Suprapubic skin (tissue), 4 donors: ENCODE measurements at places on chromosomes 6 and 20.

- H3K27me3 ChIP-seq, result no peaks in the 10 kb centered on the region
- peak overlapping the region; percentile 63 for H3K4me3 ChIP-seq
- peak; percentile 93 for DNase-seq
- no peaks in the 10 kb centered on the region for H3K36me3 ChIP-seq
- peaks cover 26% of the 10 kb centered on the region for H3K4me1 ChIP-seq
- peak overlapping the region; percentile 83 for H3K27ac ChIP-seq
These were observed 4.8 kb upstream of the ZKSCAN8 start for GRCh38 chr6:28136585-28137504.

DNA sequence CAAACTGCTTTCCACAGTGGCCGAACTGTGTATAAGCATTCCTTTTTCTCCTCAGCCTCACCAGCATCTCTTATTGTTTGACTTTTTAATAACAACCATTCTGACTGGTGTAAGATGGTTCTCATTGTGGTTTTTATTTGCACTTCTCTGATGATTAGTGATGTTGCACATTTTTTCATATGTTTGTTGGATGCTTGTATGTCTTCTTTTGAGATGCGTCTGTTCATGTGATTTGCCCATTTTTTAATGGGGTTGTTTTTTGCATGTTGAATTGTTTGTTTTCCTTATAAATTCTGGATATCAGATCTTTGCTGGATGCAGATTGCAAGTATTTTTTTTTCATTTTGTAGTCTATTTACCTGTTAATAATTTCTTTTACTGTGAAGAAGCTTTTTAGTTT lies 11.2 kb upstream of the ZSCAN12 start:
- H3K4me3 ChIP-seq, result no peak overlapping the region
- H3K27ac ChIP-seq, result no peak overlapping the region
- no peaks in the 10 kb centered on the region for H3K4me1 ChIP-seq
- DNase-seq, result no peak

DNA sequence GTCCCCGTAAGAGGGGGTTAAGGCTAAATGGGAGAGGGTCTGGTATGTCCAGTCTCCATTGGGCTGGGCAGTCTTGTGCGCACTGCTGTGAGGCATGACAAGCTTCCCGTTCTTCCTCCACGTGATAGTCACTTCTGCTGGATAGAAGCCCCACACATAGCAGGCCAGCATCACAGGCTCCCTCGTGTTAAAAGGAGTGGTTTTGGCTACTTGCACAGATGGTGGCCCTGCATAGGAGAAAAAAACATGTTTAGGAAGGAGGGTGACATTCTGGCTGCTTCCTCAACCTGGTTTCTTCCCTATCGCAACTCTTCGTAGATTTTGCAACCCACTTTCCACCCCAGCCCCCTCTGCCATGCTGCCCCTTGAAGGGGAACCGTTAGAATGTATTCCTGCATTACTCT lies 3.6 kb downstream of the HLA-DMB start:
- no peak for DNase-seq
- H3K27me3 ChIP-seq, result peaks cover 3% of the 10 kb centered on the region
- no peaks in the 10 kb centered on the region for H3K36me3 ChIP-seq
- H3K4me1 ChIP-seq, result peaks cover 14% of the 10 kb centered on the region
- H3K27ac ChIP-seq, result no peak overlapping the region

DNA sequence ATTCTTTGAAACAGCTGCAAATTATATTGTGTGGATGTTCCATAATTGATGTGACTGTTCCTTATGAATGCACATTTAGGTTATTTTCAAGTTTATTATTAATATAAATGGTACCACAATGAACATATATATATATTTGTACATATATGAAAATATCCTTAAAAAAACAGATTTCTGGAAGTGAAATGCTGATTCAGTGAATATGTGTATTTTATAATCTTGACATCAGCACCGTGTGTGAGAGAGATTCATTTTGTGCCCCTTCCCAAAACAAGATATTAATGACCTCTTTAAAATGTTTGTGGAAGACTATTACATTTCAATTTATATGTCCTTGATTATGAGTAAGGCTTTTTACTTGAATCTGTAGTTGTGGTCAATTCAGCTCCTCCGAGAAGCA lies 75.7 kb upstream of the PTPRT start:
- no peaks in the 10 kb centered on the region for H3K36me3 ChIP-seq
- H3K27me3 ChIP-seq, result peaks cover 8% of the 10 kb centered on the region
- H3K4me3 ChIP-seq, result no peak overlapping the region
- no peak overlapping the region for H3K27ac ChIP-seq
- no peak for DNase-seq

DNA sequence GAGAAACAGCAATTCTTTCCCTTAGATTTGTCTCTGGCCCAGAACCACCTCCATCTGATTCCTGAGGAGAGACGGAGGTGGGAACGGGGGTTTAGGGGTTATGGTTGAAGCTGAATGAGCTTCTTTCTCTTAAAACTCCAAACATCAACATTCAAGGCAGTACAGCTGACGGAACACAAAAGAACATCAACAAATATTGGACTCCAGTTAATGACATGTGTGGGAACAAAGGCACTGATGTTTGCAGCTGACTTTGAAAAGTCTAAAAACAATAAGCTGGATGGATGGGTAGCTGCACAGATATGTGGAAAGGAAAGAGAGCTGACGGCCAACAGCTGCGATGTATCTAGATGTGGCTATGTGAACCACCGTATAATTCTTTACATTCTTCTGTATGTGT lies 256.5 kb downstream of the SOD2 start:
- H3K27ac ChIP-seq, result no peak overlapping the region
- H3K4me3 ChIP-seq, result no peak overlapping the region
- no peaks in the 10 kb centered on the region for H3K36me3 ChIP-seq
- no peak for DNase-seq
- peaks cover 6% of the 10 kb centered on the region for H3K27me3 ChIP-seq
- no peaks in the 10 kb centered on the region for H3K4me1 ChIP-seq

GRCh38 chr20:39893003-39893685 lies 795.9 kb downstream of the MAFB start:
- H3K27me3 ChIP-seq, result no peaks in the 10 kb centered on the region
- peaks cover 9% of the 10 kb centered on the region for H3K4me1 ChIP-seq
- H3K4me3 ChIP-seq, result no peak overlapping the region
- H3K27ac ChIP-seq, result no peak overlapping the region

GRCh38 chr20:6635034-6635736 lies 132.3 kb upstream of the BMP2 start:
- H3K27ac ChIP-seq, result no peak overlapping the region
- no peak for DNase-seq
- H3K4me3 ChIP-seq, result no peak overlapping the region
- peaks cover 30% of the 10 kb centered on the region for H3K4me1 ChIP-seq

DNA sequence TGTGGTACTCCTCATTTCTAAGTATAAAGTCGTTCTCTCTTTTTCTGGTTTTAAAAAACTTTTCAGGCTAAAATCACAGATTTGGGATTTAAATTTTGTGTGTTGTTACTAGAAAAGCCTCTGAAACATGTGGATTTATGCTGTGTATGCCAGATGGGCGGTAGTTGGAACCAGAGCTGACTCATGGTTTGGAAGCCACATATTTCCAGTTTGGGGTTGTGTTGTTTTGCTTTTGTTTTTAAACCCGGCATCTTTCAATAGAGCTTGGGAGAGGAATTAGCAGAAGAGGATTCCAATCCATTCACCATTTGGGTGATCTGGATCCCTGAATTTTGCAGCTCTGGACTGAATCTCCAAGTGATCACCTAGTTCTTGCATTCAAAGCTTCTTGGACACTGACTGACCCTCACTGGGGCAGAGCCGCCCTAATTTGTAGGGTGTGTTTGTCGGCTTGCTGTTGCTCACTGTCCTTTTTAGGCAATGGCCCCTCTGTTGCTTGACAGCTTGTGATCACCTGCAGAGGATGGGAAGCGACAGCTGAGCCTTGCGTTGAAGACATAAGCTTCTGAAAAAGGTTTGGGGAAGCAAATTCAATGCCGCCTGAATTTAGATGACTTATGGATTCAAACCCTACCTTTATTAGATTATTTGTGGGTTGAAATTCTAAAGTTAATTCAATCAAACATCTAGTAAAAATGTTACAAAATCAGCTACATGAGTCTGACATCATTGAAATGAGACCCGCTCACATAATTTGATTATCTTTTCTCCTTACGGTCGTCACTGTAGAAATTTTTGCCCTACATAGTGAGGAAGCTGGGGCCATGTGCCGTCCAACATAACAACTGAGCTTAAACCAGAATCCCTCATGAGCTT lies 79.9 kb upstream of the CD83 start:
- no peaks in the 10 kb centered on the region for H3K36me3 ChIP-seq
- no peak overlapping the region for H3K4me3 ChIP-seq
- no peak overlapping the region for H3K27ac ChIP-seq
- peaks cover 15% of the 10 kb centered on the region for H3K4me1 ChIP-seq

DNA sequence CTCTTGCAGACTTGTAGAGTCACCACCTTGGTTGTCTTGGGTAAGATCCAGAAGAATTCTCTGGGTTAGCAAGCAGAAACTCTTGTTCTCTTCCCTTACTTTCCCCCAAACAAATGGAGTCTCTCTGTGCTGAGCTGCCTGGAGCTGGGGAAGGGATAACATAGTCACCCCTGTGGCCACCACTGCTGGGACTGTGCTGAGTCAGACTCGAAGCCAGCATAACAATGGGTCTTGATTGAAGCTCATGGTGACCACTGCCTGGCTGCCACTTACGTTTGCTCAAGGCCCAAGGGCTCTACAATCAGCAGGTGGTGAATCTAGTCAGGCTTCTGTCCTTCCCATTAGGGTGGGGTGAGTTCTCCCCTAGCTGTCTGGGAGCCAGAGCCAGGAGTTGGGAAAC lies 15.4 kb upstream of the ERVFRD-1 start:
- H3K36me3 ChIP-seq, result no peaks in the 10 kb centered on the region
- no peak overlapping the region for H3K4me3 ChIP-seq
- DNase-seq, result no peak

DNA sequence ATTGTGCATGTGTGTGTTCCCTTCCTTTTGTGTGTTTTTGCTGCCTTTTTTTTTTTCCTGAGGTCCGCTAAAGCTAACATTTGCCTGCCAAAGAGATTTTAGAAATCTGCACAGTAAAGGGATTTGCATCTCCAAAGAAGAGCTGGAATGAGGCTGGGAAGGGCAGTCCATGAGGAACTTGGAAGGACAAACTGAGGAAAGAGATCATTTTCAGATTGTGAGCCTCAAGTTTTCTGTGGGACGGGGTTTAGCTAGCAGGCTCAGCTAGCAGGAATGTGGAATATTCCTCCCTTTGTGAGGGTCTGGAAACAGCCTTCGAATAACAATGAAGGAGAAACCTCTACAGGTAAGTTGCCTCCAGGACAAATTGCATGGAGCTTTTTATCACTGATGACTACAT lies 3.8 kb downstream of the INSM1 start:
- no peak overlapping the region for H3K4me3 ChIP-seq
- peaks cover 39% of the 10 kb centered on the region for H3K4me1 ChIP-seq
- no peak overlapping the region for H3K27ac ChIP-seq
- H3K36me3 ChIP-seq, result no peaks in the 10 kb centered on the region

GRCh38 chr20:8664778-8665177 lies 404.1 kb upstream of the PLCB4 start:
- H3K27ac ChIP-seq, result no peak overlapping the region
- no peak overlapping the region for H3K4me3 ChIP-seq
- H3K36me3 ChIP-seq, result no peaks in the 10 kb centered on the region
- H3K27me3 ChIP-seq, result no peaks in the 10 kb centered on the region
- DNase-seq, result no peak

- H3K27me3 ChIP-seq, result no peaks in the 10 kb centered on the region
- no peak for DNase-seq
- H3K4me1 ChIP-seq, result no peaks in the 10 kb centered on the region
- no peak overlapping the region for H3K4me3 ChIP-seq
These were observed 133.8 kb downstream of the PRND start for GRCh38 chr20:4855555-4855954.
